ENCODE measurements at places on chromosomes 5 and 9. TPM values are rescaled to one million over a fixed set of nuclear protein-coding genes. Genes with fewer than 3 reads are reported as not detected.

The IL5 gene
- total RNA-seq: not detected

The IL3 gene
- total RNA-seq: not detected

The SAP30L gene
- total RNA-seq: 41.8 TPM

The FRRS1L gene
- 12.8 TPM for total RNA-seq

The ISCA1 gene
- 32.5 TPM for total RNA-seq

The TAF11L5 gene
- not detected for total RNA-seq

The EPB41L4A gene
- total RNA-seq: 29.4 TPM

The PCDHGB1 gene
- total RNA-seq: 7.8 TPM

The PCDHB4 gene
- 12.2 TPM for total RNA-seq

The APBA1 gene
- 11.1 TPM for total RNA-seq

The LCN1 gene
- total RNA-seq: not detected

The KCNV2 gene
- total RNA-seq: not detected

The NEUROG1 gene
- not detected for total RNA-seq

DNA sequence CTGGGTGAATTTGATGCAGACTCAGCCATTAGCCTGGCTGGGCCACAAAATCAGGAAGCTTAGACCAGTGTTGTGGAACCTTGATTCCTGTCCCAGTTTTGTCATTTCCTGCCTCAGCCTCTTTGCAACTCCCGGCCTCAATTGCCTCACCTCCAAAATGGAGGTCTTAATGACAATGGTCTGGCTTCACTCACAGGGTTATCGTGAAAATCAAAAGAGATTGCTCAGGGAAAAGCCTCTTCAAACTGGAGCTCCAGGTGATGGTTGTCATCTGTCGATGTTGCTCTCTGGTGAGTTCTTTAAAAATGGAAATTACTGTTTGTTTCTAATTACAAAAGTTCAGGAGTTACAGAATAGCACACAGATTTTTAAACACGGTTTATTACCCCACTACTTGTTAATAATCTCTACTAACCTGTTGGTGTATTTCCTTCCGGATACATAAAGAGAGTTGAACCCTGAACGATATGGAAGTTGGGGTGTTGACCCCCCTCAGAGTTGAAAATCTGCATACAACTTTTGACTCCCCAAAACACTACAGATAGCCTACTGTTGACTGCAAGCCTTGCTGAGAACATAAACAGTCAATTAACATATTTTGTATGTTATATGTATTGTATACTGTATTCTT is 109.9 kb upstream of the CPEB4 start:
- DNase-seq: no peak

DNA sequence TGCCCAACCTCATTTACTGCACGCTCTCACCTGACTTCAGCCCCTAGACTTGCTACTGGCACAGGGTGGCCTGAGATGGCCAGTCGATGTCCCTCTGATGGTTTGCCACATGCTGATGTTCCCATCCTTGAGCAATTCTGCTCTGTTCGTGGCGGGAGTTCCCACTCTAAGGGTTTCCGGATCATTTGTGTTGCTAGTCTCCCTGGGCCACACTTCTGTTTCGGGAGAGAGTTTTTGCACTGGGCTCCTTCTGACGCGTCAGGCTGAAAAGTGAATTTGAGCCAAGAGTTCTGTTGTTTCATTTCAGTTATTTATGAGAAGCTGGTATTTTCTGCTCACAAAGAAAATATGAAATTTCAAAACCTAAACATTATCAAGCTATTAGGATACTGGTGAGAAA is 597.7 kb downstream of the BNC2 start:
- DNase-seq: no peak

DNA sequence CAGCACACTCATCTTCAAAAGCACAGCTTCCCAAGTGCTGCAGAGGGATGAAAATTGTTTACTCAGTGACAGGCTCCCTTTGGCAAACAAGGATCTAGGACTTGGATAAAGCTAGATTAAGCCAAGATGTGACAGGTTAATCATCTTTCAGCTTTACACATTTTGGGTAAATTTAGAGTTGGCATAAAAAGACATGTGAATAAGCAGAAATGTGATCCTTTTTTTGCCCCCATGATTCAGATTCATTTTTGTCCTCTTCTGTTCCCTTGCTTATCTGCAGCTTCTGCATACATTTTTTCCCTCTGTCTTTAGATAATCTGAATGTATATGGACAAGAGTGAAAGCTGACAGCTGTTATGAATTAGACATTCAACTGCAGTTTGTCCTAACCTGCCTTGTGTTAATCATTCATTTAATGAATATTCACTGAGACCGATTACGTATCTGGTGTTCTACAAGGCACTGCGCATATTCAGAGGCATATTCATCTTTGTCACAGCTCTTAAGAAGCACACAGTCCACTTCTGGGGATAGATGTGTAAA is 19.6 kb downstream of the ADAMTSL1 start:
- no peak for DNase-seq

- no peak for DNase-seq
These were observed 256.8 kb upstream of the GRAMD2B start for GRCh38 chr5:126166368-126166767.

GRCh38 chr5:10671041-10672008 is 89.7 kb downstream of the DAP start:
- no peak for DNase-seq

GRCh38 chr5:96716007-96716406 is 53.8 kb downstream of the CAST start:
- no peak for DNase-seq

- no peak for DNase-seq
These were observed 81.9 kb downstream of the ISL1 start for GRCh38 chr5:51465165-51465564.

GRCh38 chr9:110782701-110783100 is 114.1 kb downstream of the MUSK start:
- no peak for DNase-seq

DNA sequence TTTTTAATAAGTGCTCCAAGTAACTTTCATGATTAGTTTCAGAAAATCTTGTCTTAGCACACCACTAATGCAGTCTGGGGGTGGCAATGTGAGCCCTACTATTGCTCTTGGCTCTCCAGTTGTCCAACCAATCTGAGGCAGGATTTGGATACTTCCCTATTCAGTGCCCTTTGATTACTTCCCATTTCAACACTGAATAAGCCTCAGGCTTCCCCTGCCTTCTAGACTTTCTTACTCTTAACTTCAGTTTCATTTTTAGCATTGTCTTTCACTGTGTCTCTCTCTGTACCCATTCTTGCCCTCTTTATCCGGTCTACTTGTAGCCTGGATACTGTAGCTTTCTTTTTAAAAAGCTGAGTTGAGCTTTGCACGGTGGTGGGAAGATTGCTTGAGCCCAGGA is 186.1 kb downstream of the C9orf152 start:
- DNase-seq: no peak

DNA sequence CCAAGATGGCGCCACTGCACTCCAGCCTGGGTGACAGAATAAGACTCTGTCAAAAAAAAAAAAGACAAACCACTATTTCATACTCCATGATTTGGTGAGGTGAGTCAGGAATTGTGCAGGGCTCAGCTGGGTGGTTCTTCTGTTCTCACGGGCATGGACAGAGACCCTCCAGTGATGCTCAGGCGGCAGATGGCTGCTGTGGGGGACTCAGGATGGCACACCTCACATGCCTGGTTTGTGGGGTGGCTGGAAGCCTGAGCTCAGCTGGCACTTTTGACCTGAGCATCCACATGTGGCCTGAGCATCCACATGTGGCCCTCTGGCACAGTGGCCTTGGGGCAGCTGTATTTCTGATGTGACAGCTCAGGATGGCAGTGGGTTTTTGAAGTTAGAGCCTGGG is 217.2 kb downstream of the IRX2 start:
- no peak for DNase-seq

- DNase-seq: no peak
These were observed 186.3 kb downstream of the KDM4C start for GRCh38 chr9:6944093-6944551.

DNA sequence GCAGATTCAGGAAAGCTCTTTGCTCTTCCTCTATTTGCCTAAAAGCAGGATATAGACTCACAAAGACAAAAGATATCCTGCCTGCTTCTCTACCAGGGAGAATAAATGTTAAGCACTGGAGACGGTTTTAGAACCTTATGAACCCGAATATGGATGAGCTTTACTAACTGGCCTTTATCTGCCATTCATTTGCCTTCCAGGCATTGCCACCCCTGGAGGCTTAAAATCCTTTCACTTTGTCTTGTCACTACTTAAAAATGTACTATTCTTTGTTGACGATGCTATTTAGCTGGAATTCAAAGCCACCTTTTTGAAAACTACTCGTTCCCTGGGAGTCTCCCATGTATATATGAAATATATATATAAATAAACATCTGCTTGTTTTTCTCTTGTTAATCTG is 23.2 kb upstream of the LVRN start:
- no peak for DNase-seq

GRCh38 chr5:134003064-134003816 is 1.5 kb downstream of the VDAC1 start:
- DNase-seq: no peak

- no peak for DNase-seq
These were observed 13.7 kb upstream of the GRIA1 start for GRCh38 chr5:153476767-153477166.

DNA sequence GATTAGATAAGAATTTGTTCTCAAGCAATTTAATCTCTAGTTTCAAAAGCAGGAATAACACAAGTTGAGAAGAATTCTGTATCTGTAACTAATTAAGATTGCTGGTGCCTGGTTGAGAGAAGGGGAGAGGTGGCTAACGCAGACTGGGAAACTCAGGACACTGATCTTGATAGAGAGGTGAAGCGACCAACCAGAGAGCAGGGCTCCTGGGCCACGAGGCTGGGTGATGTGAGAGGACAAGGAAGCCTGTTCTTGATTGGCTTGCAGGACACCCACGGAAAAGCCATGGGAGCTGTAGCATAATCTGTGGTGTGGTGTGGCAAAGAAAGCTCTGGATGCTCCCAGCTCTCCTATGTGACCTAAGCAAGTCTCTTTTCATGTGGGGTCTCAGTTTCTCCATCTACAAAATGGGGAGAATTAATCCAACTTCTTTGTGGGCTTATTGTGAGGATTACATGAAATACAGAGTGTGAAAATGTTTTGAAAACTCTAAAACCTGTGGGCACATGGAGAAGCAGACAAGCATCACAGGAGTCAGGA is 594.1 kb upstream of the BRINP1 start:
- DNase-seq: no peak

- DNase-seq: no peak
These were observed 1.4 kb downstream of the MYO10 start for GRCh38 chr5:16934677-16935153.

DNA sequence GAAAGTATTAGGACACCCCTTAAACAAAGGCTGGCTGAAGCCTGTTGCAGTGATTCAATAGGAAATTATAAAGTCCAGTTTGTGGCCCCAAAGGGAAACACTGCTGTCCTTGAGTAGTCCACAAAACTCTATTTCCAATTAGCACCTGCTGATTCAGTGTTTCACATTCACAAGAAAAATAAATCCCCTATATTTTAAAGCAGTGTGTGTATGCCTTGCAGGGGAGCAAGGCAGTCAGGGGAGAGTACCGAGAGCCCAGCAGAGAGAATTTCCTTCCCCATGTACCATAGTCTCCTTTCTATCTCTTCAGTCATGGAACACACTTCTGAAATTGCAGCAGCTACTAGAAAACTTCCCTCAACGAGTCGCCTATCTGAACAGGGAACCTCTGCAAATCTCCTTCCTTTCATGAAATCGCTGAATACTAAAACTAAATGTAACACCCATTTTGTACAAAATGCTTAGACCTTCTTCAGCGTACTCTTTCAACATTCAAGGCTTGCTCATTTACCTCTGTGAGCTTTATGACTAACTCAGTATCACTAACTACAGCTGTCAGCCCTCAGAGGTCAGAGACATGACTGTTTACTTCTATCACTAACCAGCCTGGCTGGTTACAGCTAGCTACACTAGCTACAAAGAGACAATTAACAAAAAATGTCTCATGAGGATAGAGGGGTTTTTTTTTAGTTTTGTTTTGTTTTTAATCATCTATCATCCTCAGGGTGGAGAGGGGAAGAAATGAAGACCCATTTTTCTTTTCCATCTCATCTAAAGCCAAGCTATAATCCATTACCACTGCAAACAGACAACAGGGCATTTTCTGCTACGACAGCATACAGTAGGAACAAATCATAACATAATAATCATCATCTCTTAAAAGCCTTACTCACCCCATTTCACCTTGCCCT is 188.7 kb downstream of the EBF1 start:
- no peak for DNase-seq

- DNase-seq: no peak
These were observed 28.7 kb downstream of the DNAJC21 start for GRCh38 chr5:34957857-34958690.
